ENCODE measurements at places on chromosomes 2 and 18. TPM values are rescaled to one million over a fixed set of nuclear protein-coding genes. Genes with fewer than 3 reads are reported as not detected.

The ACYP2 gene
- total RNA-seq = 7.6 TPM

The ZNF892 gene
- total RNA-seq = 4.4 TPM

The UGT1A5 gene
- total RNA-seq = not detected

The BIRC6 gene
- 118 TPM for total RNA-seq

The CDH2 gene
- 1.1 TPM for total RNA-seq

The MAL gene
- not detected for total RNA-seq

The DNAH7 gene
- total RNA-seq = 0.73 TPM

The NLRC4 gene
- not detected for total RNA-seq

The CHMP3 gene
- 43.4 TPM for total RNA-seq

The CDH7 gene
- total RNA-seq = not detected

The NTSR2 gene
- total RNA-seq = not detected

The TTC21B gene
- 21.3 TPM for total RNA-seq
